ENCODE measurements at places on chromosomes 1 and 21.

DNA sequence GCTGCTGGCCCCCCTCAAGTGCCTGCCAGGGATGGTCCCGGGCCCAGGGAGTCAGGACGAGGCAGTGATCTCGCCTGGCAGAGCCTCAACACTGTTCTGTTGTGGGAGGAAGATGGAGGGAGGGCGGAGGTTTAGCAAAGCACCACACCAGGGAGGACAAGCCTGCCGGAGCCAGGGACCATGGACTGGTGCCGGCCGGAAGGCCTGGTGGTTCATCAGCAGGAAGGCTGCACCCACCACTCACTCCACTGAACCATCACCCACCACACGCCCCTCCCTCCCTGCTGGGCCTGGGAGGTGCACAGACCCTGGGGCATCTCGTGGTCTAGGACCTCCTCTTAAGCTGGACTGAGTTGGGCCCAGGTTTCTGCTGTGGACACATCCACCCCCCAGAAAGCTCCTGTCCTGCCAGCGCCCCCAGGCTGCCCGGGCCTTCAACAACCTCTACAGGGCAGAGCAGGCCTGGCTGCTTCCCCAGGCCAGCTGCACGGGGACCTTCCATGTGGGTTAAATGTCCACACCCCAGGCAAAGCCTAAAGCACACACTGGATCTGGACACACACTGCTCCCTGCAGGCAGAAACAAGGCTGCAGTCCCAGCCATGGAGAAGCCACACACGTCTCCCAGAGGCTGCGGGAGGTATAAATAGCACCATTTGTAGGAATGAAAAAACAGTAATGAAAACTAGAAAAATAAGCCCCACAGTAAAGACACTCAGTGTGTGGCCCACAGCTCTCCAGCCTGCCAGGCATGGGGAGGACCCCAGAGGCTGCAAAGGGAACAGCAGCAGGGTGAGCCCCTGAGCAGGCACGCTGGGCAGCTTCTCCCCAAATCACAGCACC lies 10.4 kb upstream of the TMEM240 start:
- no peak for DNase-seq

GRCh38 chr1:110203021-110203661 lies 7.0 kb upstream of the KCNC4 start:
- peak; percentile 50 for DNase-seq

DNA sequence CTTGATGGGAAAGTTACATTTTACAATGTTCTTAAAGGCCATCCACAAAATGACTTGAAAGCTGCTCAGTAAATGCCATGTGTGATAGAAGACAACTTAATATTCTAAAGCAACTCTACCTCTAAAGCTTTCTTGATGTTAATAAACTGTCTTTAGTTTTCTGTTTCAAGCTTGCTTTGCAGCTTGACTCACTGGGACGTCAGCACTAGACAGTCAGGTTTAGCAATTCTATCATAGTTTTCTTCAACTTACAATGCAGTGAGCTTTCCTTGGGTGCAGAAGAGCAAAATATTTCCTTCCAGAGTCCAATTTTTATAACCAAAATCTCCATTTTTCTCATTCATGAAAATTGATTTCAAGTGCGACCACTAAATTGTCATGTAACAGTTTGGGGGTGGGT lies 273.1 kb downstream of the NTNG1 start:
- DNase-seq, result no peak

DNA sequence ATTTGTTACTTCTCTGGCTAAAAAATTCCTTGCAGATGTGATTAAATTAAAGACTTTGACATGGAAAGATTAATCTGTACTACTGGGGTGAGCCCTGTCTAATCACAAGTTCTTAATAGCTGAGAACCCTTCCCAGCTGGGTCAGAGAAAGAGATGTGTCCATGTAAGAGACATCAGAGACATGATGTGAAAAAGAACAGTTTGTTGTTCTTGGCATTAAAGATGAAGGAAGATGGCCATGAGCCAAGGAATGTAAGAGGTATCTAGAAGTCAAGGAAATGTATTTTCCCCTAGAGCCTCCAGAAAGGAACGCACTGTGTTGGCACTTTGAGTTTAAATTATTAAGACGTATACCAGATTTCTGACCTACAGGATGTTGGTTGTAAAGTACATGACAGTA lies 1271.5 kb upstream of the PRMT6 start:
- DNase-seq, result no peak

- DNase-seq, result no peak
Observed at GRCh38 chr1:88731475-88732269, 47.6 kb downstream of the PKN2 start.

- no peak for DNase-seq
Observed at GRCh38 chr1:188668083-188668482, 1809.6 kb downstream of the BRINP3 start.

GRCh38 chr1:23103001-23103889 lies 65.4 kb downstream of the LUZP1 start:
- no peak for DNase-seq

DNA sequence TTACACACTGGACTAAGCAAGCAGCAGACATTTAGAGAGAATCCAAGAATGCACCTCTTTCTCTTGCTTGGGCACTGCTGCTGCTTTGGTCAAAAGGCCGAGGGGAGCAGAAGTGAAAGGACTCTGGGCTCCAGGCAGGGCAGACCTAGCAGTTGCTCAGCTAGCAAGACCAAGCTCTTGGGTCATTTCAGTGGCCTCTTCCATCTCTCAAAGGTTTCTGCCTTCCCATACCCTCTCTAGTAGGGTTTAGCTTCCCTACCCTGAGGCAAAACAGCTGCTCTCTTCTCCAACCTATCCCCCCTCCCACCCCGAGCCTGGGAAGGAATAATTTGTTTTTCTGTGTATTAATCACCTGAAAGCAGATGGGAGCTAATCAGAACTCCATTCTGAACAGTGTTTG lies 25.8 kb downstream of the TFAP2E start:
- DNase-seq, result no peak

DNA sequence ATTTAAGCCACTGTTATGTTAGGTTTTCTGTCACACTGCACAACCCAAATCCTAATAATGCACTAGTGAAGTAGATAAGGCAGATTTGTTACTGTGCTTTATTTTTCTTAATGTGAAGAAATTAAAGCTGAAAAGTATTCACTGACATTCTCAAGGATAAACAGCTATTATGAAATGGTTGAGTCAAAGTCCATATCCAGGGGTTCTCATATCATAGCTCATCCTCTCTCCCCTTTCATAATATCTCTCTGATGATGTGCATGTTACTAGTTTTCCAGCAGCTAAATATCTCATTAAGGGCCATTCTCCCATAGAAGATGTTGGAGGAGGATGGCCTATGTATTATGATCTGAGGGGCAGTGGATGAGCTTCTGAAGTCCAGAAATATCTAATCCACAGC lies 53.6 kb upstream of the CCDC190 start:
- no peak for DNase-seq

GRCh38 chr1:208065862-208066261 lies 154.9 kb upstream of the CD34 start:
- no peak for DNase-seq

GRCh38 chr1:194279975-194280374 lies 1093.6 kb upstream of the B3GALT2 start:
- no peak for DNase-seq

GRCh38 chr21:16571594-16571993 lies 841.8 kb downstream of the USP25 start:
- DNase-seq, result no peak

GRCh38 chr1:96355521-96355920 lies 366.1 kb upstream of the PTBP2 start:
- no peak for DNase-seq

DNA sequence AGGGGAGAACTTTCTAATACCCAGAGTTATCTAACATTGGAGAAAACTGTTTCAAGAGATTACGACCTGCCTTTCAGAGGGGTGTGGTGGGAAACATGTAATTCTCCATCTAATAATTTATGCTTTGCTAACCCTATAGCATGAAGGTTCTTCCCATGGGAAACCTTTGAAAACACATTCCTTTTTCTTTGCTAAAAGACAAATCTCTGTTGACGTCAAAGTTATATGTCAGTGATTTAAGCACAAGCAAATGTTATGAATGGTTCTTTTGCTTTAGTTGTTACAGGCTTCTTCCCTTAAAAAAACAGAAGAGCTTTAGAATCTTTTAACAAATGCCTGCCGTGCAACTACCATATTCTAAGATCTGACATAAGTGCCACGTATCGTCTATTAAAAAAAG lies 19.2 kb downstream of the FMO2 start:
- no peak for DNase-seq

DNA sequence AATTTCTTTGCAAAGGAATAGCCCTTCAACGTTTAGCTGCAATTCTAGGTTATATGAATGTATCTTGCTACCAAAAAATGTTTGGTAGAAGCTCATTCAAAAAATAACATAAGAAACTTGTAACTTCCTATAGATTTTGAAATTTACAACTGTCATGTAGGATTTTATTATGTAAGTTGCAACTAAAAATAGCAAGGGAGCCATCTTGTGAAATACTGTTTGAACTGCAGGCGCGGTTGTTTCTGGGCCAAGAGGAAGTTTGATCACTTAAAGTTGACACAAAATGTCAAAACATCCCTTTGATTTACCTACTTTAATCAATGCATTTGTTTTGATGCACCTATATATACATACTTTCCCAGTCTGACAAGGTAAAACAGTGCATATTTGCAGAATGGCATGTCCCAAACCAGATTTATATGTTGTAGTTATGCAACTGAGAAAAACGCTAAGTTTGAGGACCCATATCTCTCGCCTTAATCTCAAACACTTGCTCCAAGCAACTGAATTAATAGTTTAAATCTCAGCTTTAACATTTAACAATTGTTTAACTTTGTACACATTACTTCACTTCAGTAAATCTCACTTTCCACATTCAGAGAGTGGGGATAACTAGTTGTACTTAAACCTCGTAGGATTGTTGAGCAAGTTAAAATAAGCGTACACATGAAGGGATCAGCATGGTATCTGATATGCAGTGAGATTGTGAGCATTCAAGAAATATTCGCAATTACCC lies 63.9 kb downstream of the KCNK2 start:
- DNase-seq, result no peak

- no peak for DNase-seq
Observed at GRCh38 chr21:45517249-45518065, 24.8 kb downstream of the SLC19A1 start.

DNA sequence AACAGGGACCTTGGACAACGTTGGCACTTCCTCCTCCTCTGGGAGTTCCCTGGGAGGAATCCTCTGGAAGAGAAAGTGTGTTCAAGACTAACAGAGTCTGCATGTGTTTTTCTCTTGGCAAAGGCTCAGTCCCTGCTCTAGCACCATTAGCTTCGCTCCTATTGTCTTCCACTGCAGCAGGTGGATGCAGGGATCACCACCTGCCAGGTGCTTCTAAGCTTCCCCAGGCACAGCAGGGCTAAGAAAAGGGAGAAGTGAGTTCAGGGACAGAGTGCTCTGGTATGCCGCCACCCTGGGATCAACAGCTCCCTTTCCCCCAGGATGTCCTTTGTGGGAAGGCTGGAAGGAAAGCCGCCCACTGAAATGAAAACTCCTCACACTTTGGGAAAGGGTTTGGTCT lies 43.9 kb upstream of the IL20 start:
- DNase-seq, result no peak

GRCh38 chr1:182720463-182720862 lies 36.1 kb upstream of the RGS8 start:
- DNase-seq, result no peak

DNA sequence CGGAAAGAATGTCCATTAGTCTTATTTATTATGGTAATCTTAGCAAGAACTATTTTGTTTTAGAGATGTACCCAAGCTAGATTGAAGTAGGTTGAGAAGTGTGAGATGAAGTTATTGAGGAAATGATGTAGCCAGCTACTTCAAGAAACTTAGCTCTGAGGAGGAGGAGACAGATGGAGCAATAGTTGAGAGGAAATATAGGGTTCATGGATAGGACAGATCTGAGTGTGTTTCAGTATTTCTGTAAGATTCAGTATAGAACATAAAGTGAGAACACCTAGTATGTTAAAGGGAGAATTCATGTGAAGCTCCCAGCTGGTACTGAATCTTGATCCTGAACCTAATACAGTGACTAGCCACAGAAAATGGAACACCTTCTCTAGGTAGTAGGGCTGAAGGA lies 28.9 kb downstream of the TSNAX start:
- DNase-seq, result no peak

DNA sequence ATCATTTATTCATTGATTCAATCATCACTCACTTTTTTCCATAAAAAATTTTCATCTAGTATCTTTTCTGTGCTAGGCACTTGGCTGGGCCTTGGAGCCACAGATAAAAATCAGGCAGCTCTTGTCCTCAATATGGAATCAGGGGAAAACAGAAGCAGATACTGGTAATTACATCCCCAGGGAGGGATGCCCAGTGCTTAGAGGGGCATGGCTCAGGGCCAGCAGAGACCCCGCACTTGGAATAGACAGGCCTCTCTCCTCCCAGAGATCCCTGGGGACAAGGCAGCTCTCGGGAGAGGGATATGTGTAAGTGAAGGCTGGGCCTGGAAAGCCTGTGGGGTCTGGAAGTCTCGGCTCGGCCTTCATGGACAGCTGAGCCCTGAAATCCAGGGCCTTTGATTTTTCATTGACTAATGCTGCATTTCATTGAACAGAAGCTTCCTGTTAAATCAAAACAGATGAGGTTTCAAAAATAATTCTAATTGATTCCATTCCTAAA lies 180.4 kb downstream of the FOXD2 start:
- no peak for DNase-seq

DNA sequence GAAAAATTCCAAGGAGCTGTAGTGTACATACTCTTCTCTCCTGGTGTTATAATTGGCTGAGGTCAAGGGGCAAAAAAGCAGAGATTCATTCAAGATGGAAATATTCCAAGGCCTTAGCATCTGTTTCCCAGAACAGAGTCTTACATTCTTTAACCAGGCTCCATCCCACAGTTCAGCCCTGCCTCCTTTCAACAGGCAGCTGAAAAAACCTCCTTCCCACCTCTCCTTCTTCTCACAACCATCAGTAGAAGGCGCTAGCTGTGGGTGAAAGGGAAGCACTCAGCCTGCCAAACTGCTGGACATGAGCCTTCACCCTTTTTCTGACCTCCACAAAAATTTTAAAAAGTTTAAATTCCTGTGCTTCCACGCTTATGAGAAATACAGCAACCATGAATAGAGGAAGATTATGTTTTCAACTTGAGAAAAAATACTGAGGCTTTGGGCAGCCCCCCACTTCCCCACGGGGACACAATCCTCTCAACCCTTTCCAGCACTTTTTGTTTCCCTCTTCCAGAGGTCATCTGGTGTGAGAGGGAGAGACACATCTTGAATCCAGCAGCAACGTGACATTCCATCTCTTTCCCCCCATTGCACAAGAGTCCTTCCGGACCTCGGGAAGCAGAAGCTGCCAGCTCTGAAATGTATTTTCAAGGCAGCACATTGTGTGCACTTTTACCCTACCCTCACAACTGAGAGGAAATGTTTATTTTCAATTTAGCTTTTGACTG lies 43.2 kb upstream of the FMO2 start:
- no peak for DNase-seq

DNA sequence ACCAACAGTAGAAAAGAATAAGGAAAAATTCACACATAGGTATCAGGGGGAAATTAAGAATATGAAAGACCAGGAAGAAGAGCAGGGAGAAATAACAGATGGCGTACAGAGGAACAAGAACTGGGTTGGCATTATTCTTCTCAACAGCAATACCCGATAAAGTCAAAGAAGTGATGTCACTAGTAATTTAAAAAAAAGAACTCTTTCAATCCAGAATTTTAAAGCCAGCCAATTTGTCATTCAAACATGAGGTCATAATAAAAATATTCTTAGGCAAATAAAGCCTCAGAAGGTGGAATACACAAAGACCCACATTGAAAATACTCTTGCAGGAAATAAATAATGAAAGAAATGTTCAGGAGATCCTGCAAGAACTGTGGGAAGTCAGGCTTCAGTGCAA lies 8.8 kb downstream of the NCMAP start:
- no peak for DNase-seq

Measured in GM12892 (cell line).